ENCODE measurements at places on chromosomes 5 and 9. TPM values are rescaled to one million over a fixed set of nuclear protein-coding genes. Genes with fewer than 3 reads are reported as not detected.

Gene ABLIM3
- 28.7 TPM for total RNA-seq

Gene FBXL7
- 3.7 TPM for total RNA-seq

Gene SLC34A3
- not detected for total RNA-seq

Gene NTRK2
- total RNA-seq = 15.9 TPM

Gene PCDHGA7
- total RNA-seq = 4.7 TPM

Gene TLX3
- total RNA-seq = not detected

Gene SV2C
- total RNA-seq = 2.8 TPM

Gene CTXN3
- total RNA-seq = not detected

Gene TIMD4
- total RNA-seq = not detected

Gene ANKRD55
- total RNA-seq = not detected

Gene GADD45G
- 52.3 TPM for total RNA-seq

Gene SETX
- 30.3 TPM for total RNA-seq

Gene ELOVL7
- total RNA-seq = 0.08 TPM

Gene SPATA31A3
- total RNA-seq = not detected

Gene CDKN2B
- total RNA-seq = 8.6 TPM

Gene RNF224
- 0.64 TPM for total RNA-seq

Gene FAM200C
- total RNA-seq = 16.6 TPM
